Stimulated activated CD4-positive, alpha-beta T cell treated with anti-CD3 and anti-CD28 coated beads, Interleukin-1b, Interleukin-23, amount 100 ng/mL, for 48 hours (primary cell): ENCODE measurements at places on chromosomes 11 and 22.

DNA sequence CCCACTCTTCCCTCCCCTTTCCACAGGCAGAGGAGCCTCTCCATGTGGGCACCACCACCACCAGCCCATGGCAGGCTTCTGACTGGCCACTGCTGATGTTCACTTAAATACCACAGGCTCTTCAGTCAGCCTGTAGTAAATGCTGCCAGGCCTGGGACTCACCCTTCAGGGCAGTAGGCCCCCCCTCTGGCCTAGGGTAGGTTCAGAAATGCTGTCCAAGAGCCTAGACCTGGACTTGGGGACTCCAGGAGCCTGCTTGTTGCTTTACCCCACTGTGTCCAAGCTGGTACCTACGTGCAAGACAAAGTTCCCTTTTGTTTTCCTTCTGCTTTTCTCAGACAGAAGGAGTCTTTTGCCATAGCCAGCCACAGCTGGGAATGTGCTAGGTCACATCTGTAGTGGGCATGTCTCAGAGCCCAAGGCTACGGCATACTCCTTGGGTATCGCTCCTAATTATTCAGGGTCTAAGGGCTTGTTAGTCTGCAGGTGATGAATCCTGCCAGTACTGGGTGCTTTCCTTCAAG, 38.6 kb downstream of the TMEM135 start:
- no peak for DNase-seq

- no peak for DNase-seq
Observed at GRCh38 chr11:46160100-46160499, 38.8 kb upstream of the PHF21A start.

GRCh38 chr11:133163463-133164419, 368.6 kb downstream of the OPCML start:
- DNase-seq, result no peak

GRCh38 chr22:45877651-45878050, 99.3 kb downstream of the WNT7B start:
- DNase-seq, result no peak

- no peak for DNase-seq
Observed at GRCh38 chr22:24164940-24165339, 16.3 kb upstream of the SUSD2 start.

GRCh38 chr11:123407130-123407995, 22.7 kb upstream of the GRAMD1B start:
- peak; percentile 48 for DNase-seq

DNA sequence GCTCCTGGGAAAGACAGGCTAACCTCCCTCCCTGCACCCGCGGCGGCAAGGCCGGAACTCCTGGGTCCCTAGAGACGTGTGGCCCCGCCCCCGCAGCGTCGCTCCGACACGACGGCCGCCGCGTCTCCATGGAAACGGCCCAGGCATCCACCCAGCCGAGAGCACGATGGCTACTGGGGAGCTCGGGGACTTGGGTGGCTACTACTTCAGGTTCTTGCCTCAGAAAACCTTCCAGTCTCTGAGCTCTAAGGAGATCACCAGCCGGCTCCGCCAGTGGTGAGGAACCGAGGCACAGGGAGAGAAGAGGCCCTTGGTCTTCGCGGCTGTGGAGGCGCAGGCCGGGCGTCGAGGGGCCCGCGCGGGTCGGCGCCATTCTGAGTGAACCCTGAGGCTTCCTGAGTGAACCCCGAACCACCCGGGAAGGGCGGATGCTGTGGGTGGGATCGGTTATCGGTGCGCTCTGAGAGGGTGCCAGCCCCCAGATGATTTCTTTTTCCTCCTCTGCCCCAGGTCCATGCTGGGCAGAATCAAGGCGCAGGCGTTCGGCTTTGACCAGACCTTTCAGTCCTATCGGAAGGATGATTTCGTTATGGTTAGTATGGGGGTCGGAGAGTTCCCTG, at the start of gene CFAP300:
TSS of gene CFAP300 (plus strand) at position 133 of the 620 bp plus-strand sequence. CDS start at position 167, 34 bp downstream.
- DNase-seq, result peak; percentile 65

- no peak for DNase-seq
Observed at GRCh38 chr11:27205779-27206570, 157.0 kb downstream of the CCDC34 start.

- no peak for DNase-seq
Observed at GRCh38 chr11:99351624-99352023, 330.9 kb downstream of the CNTN5 start.

DNA sequence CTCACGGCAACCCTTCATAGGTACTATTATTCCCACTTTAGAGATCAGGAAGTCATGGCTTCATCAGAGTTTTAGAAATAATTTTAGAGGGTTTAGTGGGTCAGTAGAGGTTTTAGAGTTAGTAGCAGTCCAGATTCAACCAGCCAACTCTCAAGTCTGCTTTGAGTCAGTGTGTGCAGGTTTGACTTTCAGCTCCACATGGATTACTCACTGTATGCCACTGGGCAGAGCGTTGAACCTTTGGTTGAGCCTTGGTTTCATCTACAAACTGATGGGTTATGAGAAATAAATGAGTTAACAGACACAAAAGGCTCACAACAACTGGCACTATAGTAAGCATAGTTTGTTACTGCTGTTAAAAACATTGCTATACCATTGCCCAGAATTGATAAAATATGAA, 19.0 kb upstream of the TP53AIP1 start:
- no peak for DNase-seq

- no peak for DNase-seq
Observed at GRCh38 chr11:127620671-127621070, 620.1 kb upstream of the KIRREL3 start.

GRCh38 chr11:66327171-66328030, 8.8 kb downstream of the RIN1 start:
- DNase-seq, result no peak

- DNase-seq, result peak; percentile 80
Observed at GRCh38 chr11:118572061-118572980, at the start of gene ARCN1. Gene ARCN1, plus strand, starts transcription at chr11:118572409. Its CDS starts 139 bp downstream, at chr11:118572548.

DNA sequence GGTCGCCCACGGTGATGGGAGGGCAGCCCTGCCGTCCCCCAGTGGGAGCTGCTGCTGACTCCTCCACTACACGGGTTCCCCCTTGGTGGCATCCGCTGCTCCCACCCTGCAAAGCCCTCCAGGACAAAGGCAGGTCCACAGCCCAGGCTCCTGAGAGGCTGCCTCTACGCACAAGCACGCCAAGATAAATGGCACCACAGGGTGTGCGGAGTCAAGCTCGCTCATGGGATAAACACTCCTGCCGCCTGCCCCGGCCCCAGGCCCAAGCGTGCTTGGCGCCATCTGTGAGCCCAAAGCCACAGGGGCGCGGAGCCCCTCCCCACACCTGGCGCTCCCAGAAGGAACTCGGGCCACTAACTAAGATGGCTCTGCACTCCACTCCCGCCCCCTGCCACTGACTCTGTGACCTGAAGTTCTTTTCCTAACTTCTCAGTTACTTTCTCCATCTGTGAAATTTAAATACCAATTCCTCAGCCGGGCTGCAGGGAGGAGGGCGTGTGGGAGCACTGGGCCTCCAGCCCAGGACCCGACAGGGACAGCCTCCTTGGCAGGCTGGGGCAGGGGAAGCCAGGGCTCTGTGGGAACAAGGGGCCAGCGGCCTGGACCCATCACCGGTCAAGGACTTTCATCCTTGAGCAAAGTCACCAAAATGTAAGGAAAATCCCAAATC, 14.9 kb downstream of the EHD1 start:
- no peak for DNase-seq

DNA sequence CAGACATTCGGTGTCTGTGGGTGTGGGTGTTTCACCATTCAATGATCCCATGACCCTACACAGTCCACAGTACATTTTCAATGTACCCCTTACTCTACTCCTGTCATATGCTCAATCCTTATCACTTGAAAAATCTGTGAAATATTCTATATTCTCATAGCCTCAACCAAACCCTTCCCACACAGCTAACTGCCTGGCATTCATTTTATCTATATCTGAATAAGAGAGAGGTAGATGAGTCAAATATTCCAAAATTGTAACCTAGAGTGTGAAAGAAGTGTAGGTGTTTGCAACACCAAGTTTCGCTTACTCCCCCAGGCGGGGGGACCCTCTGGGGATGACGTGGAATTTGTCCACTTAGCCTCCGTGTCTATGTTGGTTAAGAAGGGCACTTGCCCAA, 354.8 kb downstream of the ETS1 start:
- peak; percentile 81 for DNase-seq

GRCh38 chr11:101428918-101429317, 154.9 kb downstream of the TRPC6 start:
- no peak for DNase-seq

DNA sequence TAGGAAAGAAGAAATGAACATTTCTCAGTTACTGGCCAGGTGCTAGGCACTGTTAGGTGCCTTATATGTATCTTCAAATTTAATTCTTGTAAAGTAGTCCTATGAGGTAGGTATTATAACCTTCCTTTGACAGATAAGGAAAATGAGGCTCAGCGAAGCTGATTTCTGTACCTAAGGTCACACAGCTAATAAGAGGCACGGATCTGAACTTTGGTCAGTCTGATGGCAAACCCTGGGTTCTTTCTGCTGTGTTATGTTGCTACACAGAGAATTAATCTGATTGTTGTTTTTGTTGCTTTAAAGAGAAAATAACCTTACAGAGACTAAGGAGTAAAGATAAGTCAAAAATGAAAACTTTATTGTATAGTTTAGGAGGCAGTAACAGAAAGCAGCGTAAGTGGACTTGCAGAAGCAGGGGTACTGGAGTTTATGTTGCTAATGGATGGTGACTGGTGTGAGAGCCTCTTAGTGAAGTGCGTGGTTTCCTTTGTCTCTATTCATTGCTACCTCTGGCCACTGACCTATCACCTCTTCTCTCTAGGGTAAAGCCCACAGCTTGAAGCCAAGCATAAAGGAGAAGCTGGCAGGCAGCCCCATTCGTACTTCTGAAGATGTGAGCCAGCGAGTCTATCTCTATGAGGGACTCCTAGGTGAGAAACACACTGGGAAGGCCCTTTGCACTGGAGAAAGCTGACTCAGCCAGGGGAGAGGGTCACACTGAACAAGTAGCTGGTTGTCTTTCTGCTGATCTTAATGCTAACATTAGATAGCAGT, 38.3 kb downstream of the MADD start:
- no peak for DNase-seq

DNA sequence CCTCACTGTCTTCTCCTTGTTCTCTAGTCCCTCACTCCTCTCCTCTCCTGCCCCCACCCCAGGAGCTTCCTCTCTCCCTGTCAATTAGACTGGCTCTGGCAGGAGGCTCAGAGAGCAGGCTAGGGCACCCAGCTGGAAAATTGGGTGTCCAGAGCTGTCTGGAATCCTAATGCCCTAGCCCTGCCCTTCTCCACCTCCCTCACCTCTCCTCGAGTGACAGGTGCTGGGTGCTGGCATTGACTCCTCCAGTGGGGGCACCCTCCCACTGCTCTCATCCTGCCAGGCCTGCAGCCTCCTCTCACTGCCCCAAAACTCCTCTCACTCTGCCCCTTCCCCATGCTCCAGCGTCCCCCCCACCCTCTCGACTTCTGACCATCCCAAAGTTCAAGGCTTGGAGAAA, 68.9 kb downstream of the CYTH4 start:
- no peak for DNase-seq

- DNase-seq, result peak; percentile 49
Observed at GRCh38 chr11:119085437-119085847, 761 bp downstream of the HMBS start.

GRCh38 chr11:82747471-82747870, 13.8 kb upstream of the FAM181B start:
- DNase-seq, result no peak

DNA sequence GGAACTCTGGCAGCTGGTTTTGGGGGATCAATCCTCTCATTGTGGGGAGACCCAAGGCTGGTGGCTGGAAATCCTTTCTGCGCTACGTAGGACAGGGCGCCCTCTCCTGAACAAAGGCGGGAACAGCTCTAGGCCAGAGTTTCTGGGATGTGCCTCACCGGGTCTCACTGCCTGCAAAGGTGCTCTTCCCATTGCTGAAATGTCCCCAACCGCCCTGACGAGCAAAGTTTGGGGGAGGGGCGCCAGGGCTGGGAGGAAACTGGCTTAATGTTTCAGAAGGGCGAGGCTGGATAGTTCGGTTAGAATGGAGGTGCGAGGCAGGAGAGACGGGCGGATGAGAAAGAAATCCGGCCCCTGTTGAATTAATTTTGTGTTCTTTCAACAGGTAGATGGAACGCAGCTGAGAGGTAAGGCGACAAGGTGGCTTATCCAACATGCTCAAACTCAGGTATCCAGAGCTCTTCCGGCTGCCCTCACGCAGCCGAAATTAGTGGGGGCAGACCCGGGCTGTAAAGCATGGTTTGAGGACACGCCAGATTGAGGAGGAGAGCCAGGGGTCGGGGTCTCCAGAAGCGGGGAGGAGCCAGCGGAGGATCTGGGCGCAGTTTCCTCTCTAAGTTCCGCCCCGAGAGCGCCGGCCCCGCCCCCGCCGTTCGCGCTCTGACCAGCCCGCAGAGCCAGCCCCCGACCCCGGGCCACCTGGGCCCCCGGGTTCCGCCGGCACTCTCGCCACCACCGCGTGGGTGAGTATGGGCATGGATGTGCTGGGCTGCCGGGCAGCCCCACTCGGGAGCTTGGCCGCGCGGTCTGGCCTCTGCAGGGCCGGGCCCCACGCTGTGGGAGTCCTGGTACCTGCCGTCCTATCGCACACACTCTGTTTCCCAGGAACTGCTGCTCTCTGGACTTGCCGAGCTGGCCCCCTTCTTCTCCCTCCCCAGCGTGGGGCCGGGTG, at the start of gene PGAP2:
TSS of gene PGAP2 (plus strand) at position 652 of the 952 bp plus-strand sequence. CDS start 2,700 bp downstream, outside the sequence.
- peak; percentile 60 for DNase-seq

DNA sequence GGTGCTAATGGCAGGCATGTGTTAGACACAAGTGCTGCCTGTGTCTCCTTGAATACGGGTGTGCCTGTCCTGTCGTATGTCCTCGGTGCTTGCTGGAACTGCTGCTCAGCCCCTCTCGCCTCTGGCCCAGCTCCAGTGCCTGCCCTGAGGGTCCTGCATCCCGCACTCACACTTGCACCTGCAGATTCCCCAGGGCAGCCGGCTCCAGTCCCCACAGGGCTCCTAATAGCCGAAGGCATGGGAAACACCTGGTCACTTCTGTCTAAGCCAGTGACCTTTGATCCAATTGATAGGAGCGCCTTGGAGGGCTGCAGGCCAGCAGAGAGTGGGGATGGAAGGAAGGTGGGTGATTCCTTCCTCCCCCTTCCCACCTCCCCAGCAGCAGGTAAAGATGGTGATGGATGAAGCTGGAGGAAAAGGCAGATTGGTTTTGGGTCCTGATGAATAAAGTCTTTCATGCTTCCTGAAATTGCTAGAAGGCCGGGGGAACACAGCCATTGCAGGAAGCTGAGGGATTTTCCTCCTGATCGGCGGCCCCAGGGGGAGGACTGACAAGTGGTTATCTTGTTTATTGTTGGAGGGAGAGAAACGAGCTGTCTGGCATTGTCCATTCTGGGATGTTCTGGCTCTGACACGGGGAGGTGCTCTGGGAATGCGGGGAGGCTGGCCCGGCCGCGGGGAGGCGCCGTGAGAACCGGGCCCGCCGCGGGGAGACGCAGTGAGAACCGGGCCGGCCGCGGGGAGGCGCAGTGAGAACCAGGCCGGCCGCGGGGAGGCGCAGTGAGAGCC, 110.9 kb upstream of the B3GAT1 start:
- no peak for DNase-seq

- no peak for DNase-seq
Observed at GRCh38 chr11:67496113-67496512, 9.1 kb downstream of the PITPNM1 start.
